ENCODE measurements at places on chromosomes 12 and 14.

DNA sequence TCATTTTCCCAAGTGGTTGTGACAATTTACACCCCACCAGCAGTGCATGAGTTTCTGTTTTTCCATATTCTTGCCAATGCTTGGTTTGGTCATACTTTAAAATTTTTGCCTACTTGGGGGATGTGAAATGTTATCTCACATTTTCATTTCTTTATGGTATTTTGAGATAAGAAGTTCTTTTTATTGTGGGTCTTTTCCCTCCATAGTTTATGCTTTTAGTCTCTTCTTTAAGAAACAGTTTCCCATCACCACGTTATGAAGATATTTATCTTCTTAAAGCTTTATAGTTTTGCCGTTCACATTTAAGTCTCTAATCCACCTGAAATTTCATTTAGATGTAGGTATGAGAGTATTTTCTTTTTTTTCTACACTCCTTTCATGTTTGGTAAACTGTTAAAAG, 95.7 kb downstream of the PPM1A start:
- DNase-seq, result no peak

GRCh38 chr14:68800390-68800789, 7.5 kb upstream of the ZFP36L1 start:
- no peak for DNase-seq

- no peak for DNase-seq
Measured at GRCh38 chr14:99121319-99121875, 150.6 kb downstream of the BCL11B start.

DNA sequence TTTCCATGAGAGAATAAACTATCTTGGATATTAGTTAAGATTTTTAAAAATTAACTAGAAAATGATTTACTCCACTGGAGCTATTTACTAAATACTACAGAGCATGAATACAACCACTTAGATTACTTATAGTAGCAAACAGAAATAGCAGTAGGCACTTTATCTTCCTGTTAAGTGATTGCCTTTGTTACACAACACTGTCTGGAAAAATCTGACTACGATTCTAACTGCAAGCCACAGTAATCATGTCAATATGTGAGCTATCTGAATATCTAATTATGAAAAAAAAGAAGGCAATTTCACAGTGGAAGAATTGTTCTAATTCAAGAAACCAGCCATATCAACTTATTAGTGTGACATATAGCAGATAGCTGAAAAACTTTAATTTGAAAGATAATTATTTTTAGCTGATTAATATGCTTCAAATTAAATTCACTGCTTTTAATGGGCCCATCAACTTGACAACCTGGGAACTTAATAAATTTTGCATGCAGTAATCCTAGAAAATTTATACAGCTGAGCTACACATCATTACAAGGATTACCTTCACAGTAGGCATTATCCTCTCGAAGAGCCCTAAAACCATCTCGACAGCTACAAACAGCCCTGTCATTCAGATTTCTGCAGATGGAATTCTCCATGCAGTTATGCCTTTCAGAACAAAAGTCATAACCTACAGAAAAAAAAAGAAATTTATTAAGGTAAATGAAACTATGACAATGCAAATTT, 172.8 kb downstream of the NELL2 start:
- no peak for DNase-seq

DNA sequence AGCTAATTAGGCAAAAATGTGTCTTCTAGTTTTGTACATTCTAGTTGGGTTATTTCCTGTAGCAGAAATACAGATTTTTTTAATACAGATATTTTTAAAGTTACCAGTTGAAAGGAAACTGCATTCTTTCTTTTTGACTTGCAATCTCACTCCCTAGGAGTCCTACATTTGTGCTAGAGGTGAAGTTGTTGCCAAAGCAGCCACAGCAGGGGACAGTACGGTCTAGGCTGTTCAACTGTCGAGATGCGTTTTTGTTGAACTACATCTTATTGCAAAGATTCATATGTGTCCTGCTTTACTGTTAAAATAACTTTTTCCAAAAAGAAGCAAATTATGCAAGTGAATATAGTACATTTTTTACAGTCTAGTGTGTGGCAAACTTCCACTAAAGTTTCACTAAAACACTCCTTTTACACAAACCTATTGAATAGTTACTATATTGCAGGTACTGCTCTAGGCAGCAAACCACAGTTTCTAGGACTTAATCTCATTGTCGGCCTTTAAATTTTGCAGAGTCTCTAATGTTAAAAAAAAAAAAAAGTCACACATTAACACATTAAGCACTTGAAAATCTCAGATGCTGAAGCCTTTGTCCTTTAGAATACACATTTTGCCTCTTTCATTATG, 30.2 kb upstream of the SRGAP1 start:
- DNase-seq, result no peak

DNA sequence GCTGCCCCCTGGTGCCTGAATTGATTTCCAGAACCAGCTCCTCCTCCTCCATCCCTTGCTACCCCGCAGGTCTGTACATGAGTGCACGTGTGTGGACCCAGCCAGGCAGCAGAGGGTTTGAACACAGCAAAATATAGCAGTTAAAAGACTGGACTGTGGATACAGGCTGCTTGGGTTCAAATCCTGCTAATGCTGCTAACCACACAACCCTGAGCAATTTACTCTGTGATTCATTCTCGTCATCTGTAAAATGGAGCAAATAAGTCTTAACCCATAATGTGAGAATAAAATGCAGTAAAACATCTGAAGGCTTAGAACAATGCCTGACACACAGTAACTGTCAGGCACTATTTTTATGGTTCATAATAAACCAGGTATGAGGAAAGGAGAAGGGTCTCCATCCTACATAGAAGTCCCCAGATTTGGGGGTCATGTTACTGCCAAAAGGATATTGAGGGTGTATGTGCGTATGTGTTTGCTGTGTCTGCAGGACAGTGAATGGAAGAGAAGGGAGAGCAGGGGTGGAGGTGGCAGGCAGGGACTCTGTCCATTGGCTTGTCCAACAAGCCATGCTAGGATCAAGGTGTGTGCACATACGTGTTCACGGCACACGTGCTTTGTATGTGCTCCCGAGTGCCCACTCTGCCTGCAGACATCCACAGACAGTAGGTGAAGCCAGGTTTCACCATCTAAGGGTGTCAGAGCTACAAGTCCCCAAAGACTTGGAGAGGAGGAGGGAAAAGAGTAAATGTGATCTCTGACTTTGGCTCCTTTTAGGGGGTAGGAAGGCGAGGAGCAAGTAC, 1.5 kb upstream of the STAT6 start:
- no peak for DNase-seq

DNA sequence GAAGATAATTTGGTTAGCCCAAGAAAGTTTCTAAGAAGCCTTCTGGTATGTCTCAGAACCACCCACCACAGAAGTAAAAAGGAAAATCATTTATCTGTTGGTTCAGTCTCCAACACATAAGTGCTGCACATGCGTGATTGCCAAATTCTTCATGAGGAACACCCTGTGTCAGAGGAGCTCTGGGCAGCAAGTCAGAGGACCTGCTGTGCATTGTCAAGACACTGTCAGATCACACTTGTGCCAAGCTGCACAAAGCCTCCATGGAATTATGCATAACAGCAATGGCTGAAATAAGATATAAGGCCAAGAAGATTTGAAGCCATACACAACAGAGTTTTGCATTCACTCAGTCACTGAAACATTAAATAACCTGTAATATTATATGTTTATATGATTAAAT, 1304.7 kb upstream of the FLRT2 start:
- DNase-seq, result no peak

DNA sequence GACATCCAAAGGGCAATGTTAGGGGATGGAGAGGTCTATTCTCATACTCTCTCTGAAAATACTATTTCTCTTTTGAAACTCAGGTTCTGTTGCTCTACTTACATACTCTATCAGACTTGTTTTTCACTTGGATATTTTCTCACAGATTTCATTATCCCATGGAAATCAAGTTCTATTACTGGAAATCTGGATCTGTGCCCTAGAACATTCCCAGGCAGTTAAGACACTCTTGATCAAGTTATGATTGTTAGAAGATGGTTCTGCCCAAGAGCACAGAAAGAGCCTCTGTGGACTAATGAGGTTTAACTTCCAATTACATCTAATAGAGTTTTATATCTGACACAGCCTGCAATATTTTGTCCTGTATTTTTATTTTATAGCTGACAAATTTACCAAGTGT, 591.0 kb upstream of the ATP2B1 start:
- DNase-seq, result no peak

GRCh38 chr12:93429448-93429847, 12.3 kb downstream of the UBE2N start:
- DNase-seq, result no peak

DNA sequence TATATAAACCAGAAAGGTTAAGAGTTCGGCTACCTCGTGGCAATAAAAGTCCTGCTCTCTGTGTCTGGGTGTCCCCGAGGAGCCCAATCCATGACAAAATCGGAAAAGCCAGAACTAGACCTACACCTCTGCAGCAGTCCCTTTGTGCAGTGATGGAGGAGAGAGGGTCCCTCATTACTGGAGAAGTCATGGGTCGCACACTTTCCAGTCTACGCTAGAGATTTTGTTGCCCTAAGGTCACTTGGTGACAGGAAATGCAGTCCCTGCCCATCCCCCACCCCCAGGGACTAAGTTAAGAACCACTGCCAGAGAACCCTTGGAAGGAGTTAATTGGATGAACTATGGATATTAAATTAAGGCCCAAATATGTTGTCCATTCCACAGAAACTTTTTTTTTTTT, 104.4 kb upstream of the ATF7IP start:
- no peak for DNase-seq

DNA sequence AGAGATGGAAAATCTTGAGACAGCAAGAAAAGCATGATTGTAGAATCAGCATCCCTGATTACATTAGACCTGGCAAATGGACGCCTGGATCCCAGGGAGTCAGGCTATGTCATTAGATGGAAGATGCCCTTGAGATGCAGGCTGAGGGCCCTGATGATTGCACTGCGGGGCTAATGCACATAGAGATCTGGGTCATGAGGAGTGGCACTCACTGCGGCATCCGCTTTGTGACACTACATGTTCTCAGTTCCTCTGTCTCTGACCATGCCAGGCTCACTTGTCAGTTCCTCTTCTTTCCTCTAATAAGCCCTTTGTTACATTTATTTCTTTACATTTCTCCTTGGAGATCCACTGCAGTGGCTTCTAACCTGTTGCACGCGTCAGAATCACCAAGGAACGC, 70.1 kb upstream of the GPATCH2L start:
- DNase-seq, result no peak

- no peak for DNase-seq
Measured at GRCh38 chr14:75448209-75448608, 20.4 kb downstream of the JDP2 start.

- DNase-seq, result no peak
Measured at GRCh38 chr12:120136093-120136770, 19.7 kb upstream of the RAB35 start.

DNA sequence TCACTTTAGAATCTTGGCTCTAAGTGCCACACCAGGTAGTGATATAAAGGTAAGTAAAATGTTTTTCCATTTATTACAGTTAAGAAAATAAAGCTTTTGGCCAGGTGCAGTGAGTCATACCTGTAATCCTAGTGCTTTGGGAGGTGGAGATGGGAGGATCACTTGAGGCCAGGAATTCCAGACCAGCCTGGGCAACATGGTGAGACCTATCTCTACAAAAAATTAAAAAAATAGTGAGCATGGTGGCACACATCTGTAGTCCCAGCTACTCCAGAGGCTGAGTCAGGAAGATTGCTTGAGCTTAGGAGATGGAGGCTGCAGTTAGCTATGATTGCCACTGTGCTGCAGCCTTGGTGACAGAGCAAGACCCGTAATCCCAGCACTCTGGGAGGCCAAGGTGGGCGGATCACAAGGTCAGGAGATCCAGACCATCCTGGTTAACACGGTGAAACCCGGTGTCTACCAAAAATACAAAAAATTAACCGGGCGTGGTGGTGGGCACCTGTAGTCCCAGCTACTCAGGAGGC, 5.0 kb downstream of the FANCM start:
- DNase-seq, result no peak

- no peak for DNase-seq
Measured at GRCh38 chr12:82565966-82566365, 120.7 kb upstream of the TMTC2 start.

DNA sequence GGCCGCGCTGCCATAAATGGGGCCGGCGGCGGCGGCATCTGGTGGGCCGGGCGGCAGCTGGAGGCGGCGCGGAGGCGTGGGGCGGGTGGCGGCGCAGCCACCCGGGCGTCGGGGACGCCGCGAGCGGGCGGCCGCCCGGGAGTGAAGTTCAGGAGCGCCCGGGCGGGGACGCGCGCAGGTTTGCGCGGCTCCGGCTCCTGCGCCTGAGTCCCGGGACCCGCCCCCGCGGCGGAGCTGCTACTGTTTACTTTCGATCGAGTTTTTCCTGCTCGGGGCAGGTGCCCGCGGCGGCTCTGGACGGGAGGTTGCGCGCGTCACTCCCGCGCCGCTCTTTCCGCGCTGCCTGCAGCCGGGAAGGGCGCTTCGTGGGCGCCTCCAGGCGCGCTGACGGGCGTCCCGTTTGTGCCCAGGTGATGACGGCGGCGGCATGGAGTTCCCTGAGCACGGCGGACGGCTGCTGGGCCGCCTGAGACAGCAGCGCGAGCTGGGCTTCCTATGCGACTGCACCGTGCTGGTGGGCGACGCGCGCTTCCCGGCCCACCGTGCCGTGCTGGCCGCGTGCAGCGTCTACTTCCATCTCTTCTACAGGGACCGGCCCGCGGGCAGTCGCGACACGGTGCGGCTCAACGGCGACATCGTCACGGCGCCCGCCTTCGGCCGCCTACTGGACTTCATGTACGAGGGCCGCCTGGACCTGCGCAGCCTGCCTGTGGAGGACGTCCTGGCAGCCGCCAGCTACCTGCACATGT, at the start of gene ZBTB42:
TSS of gene ZBTB42 (plus strand) at position 331 of the 749 bp plus-strand sequence. CDS start at position 428, 97 bp downstream.
- DNase-seq, result peak; percentile 4

DNA sequence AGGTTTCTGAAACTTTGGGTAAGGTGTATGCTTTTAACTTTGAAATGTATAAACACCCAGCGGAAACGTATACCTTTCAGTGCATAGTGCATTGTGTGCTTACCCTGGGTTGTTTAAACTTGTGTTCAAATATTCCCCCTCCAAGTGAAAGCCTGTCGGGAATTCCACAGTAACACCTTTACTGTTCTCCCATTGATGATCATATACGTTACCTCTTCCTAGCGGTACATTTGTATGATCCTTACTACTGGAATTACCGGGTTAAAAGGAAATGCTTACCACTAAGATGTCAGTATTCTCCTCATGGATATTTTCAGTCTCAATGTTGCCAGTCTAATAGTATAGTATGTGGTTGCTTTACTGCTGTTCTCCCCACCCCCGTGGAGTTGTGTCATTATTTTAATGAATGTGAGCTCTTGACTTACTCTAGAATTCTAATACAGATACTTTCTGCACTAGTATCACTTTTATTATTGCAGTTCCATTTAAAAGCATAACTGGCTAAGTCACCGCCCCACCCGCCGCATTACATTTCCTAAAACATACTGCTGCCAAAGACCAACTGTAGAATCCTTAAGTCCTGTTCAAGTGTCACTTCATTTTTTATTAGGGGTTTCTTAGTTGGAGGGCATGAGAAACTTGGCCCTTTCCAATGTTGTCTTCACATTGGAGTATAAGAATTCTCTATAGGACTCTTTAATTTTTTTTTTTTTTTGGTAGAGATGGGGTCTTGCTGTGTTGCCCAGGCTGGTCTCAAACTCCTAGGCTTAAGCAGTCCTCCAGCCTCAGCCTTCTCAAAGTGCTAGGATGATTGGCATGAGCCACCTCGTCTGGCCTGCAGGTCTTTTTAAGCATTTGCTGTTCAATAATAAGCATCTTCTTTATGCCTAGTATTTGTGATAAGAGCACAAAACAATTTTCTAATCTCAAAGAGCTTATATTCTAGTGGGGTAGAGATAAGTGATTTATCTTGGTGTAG, 24.9 kb downstream of the NUDT4 start:
- no peak for DNase-seq
